AML-193 (cell line): ENCODE measurements at places on chromosomes 7 and 10.

- DNase-seq: no peak
These were observed 128.7 kb downstream of the GNAI1 start for GRCh38 chr7:80263333-80263732.

- DNase-seq: no peak
These were observed 7.4 kb upstream of the EN2 start for GRCh38 chr7:155450558-155450969.

DNA sequence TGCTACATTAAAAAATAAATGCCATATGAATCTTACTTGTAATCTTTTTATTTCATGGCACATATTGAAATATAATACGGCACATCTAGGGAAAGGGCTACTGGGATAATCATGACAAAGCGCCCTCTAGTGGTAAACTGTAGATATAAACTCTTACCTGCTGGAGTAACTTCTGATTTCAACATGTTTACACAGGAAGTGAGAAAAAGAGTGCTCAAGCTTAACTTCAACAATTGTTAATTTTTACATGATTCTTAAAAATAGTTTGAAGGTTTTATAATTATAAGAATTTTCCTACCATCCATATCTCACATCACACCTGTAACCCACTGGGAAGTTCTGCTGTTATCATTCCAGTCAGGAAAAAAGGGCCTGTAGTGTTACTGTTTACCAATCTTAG lies 2.0 kb upstream of the HEPACAM2 start:
- peak; percentile 69 for DNase-seq

GRCh38 chr7:157494506-157495176 lies 157.8 kb downstream of the DNAJB6 start:
- DNase-seq: no peak

DNA sequence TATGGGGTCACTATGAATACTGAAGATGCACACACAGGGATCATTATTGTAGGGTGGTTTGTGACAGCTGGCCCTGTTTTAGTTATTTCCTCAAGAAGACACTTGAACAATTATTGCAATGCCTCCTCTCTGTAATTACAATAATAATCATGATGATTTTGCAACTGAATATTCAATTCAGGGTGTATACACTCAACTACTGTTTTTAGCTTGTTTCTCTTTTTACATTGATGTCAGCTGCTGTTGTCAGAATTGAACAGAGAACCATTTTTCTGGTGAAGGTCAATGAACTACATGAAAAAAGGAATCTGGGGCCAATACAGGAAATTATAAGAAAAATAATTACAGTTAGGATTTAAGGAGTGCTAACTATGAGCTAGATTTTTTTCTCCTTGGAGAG lies 28.6 kb upstream of the MKLN1 start:
- no peak for DNase-seq

DNA sequence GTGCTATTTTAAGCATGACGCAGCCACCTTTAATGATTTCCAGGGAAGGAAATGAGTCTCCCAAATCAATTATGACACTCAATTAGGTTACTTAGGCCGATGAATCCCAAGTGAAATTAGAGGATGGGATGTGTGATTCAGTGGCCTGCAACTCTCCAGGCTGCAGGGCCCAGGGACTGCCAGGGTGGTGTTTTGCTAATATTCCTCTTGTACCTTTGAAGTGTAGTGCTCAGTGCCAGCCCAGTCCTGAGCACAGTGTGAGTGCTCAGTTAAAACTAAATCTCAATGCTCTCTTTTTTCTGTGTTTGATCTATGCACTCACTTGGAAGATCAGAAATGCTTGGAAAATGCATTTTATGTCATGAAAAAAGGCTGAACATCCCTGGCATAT lies 51.6 kb downstream of the SEM1 start:
- no peak for DNase-seq

- no peak for DNase-seq
These were observed 911.6 kb downstream of the LRMDA start for GRCh38 chr10:76342996-76343395.

DNA sequence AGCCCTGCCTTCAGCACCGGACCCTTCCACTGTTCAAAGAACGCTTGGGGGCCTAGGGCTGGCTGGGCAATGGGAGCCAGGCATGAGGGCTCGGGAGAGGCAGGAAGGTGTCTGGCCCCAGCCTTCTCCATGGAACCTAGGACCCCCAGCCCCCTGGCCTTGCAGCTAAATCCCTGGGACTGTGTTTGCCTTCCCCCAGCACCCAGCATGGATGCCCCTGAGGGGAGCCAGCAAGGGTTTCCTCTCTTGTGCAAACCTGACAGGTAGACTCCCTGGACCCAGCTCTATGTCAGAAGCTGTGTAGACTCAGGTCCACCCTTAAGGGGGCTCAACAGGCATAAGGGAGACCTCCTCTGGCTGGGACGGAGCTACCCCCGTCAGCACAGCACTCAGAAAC lies 288.0 kb downstream of the GRID1 start:
- no peak for DNase-seq

DNA sequence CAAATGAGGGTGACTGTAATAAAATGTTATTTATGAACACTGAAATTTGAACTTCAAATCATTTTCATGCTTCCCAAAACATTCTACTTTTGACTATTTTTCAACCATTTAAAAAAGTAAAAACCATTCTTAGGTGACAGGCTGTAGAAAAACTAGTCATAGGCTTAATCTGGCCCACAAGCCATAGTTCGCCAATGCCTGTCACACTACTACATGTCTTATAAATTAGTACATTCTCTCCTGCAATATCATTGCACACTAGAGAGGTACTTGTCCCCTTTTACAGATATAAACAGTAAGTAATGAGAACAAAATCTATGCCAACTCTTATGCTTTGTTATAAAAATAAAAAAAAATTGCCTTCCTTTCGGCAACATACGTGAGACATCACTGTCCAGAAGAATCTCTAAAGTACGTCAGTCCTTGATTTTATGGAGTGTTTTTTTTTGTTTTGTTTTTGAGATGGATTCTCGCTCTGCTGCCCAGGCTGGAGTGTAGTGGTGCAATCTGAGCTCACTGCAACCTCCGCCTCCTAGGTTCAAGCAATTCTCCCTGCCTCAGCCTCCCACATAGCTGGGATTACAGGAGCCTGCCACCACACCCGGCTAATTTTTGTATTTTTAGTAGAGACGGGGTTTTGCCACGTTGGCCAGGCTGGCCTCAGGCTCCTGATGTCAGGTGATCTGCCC lies 23.2 kb downstream of the UPF2 start:
- no peak for DNase-seq

DNA sequence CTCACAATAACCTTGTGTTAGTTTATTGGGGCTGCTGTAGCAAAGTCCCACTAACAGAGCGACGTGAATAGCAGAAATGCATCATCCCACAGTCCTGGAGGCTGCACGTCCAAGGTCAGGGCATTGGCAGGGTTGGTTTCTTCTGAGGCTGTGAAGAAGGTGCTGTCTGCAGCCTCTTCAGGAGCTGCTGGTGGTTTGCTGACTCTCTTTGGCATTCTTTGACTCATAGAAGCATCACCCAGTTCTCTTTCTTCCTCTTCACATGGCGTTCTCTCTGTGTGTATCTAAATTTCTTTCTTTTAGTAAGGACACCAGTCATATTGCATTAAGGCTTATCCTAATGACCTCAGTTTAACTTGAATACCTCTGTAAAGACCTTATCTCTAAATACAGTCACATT lies 428.4 kb upstream of the KLF6 start:
- DNase-seq: no peak

GRCh38 chr7:82359426-82359825 lies 84.2 kb downstream of the CACNA2D1 start:
- no peak for DNase-seq
